ENCODE measurements at places on chromosomes 4 and X. TPM values are rescaled to one million over a fixed set of nuclear protein-coding genes. Genes with fewer than 3 reads are reported as not detected.

GRCh38 chrX:72296991-72297390 lies 8.7 kb downstream of the CITED1 start:
- DNase-seq, result no peak

GRCh38 chr4:160265836-160266235 lies 1163.0 kb downstream of the RAPGEF2 start:
- no peak for DNase-seq

DNA sequence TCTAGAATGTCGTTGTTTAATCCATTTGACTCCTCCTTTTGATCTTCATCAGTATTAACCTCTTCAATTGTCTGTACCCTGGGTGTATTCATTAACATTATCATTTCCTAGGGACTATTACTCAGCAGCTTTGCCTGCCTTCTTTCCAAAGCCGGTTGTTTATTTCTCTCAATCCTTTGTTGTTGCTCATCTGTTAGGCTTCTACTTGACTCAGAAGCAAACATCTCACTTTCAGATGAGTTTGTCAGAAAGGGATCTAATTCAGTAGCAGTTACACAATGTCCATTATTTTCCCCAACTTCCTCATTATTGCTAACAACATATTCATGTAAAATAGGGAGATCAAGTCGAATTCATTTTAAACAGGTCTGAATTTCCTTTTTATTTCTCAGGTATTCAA lies 22.1 kb upstream of the HSD17B10 start:
- no peak for DNase-seq

SLC25A53 gene
- total RNA-seq, result 1.9 TPM

DNA sequence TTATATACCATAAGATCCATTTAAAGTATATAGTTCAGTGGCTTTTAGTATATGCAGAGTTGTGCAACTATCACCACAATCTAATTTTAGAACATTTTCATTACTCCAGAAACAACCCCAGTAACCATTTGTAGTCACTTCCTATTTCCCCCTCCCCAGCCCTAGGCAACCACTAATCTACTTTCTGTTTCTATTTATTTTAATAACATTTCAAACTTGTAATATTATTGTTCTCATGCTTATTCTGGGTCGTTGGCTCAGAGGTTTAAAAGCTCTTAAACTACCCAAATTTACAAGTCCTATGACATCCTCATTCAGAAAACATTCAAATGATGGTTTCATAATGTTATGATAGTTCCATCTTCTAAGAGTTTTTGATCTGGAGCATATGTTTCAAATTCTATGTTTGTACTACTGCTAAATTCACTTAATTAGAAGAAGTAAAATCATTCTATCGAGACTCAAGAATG lies 18.4 kb downstream of the XIAP start:
- no peak for DNase-seq

- DNase-seq, result peak; percentile 95
Observed at GRCh38 chrX:150568320-150569154, at the start of gene MTM1. Gene MTM1, plus strand, starts transcription at chrX:150568621. Its CDS starts 23,994 bp downstream, at chrX:150592615.

HMGN5 gene
- total RNA-seq, result 1.1 TPM

DNA sequence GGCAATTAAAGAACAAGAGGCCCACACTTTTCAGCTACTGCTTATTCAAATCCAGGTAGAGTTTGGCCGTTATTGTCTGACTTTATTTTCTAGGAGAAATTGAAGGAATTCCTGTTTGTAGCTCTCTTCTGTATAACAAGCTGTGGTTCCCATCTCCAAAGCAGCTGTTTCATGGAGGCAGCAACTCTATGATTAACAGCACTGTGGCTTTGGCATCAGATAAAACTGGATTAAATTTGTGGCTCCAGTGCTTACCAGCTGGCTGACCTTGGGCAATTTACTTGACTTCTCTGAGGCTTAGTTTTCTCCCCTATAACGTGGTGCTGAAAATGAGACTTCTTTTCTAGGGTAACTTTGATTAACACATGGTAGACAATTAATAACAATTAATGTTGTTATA lies 28.1 kb downstream of the SLC30A9 start:
- no peak for DNase-seq

DNA sequence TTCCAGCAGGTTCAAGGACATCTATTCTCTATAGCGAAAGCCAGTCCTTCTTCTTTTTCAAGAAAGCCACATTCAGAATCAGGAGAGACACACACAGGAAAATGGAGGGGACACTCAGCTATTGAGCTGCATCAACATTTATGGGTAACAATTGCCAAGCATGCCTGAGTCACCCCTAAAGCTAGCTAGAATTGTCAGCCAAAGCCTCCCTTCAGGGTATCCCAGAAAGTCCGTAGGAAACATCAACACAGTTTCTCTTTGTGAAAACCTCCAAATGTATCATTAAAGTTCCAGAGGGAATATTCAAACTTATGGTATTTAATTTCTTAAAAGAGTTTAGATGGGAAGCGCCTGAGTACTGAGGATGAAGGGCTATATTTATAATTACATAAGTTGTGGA lies 331.1 kb upstream of the SLC7A11 start:
- DNase-seq, result no peak

CYTL1 gene
- total RNA-seq, result 0.76 TPM

SERPINA7 gene
- not detected for total RNA-seq

DNA sequence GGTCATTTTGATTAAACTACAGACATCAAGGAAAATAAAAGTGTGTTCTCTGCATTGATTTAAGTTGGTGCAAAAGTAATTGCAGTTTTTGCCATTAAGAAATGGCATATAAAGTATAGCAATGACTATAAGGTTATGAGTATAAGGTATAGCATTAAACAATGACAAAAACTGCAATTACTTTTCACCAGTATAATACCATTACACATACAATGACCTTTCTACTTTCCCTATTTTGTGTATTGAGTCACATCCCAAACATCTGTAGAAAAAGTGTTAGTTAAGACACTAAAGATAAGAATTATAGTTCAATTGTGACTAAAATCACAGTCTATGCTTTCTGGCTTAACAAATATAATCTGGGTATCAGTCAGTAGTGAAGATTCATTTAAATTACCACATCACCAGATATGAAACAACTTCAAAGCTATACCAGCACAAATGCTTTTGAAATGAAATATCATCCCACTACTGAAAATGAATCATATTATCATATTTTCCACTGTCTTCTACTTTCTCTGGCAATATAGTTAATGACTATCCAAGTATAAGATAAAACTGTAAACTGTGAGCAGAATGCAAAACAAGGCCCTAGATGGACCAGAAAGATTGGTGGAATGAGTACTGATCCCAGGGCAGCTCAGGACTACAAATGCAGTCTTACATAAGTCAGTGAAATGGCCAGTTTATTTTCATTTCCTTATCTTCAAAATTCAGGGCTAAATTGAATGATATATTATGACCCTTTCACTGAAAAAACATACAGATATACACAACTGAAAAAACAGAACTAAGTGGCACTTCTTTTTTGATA lies 241.1 kb downstream of the ANTXR2 start:
- DNase-seq, result no peak

GRCh38 chrX:21255032-21255618 lies 119.1 kb upstream of the CNKSR2 start:
- DNase-seq, result no peak

DDX53 gene
- total RNA-seq, result not detected

Measured in SJSA1 (cell line).